Esophagus muscularis mucosa (tissue), 4 donors: ENCODE measurements at places on chromosomes 13 and 19.

GRCh38 chr19:10085641-10086590, at the start of gene SHFL:
Gene SHFL, plus strand, starts transcription at chr19:10086317. Its CDS starts 111 bp downstream, at chr19:10086428.
- no peaks in the 10 kb centered on the region for H3K4me1 ChIP-seq
- DNase-seq, result no peak
- peaks cover 6% of the 10 kb centered on the region for H3K36me3 ChIP-seq
- H3K27ac ChIP-seq, result peak within 1 kb of the TSS; percentile 89

DNA sequence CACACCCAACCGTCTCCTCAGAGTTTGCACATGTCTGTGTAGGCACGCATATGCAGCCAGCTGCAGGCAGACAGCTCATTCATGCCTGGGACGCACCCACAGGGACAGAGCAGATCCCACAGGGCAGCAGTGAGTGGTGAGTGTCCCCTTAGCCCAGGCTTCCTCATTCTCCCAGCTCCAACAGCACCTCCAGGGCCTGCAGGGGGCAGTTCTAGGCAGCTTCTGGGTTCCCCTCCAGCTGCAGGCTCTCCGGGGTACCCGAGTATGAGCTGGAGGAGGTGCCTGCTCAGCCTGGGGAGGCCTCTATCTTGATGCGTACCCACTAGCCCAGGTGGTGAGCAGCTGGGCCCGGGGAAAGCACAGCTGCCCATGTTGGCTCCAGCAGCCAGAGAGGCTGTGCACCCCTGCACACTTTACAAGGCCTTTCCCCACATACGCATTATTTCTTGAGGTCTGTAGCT, 1.3 kb upstream of the SHANK1 start:
- no peaks in the 10 kb centered on the region for H3K36me3 ChIP-seq
- peaks cover 29% of the 10 kb centered on the region for H3K4me1 ChIP-seq
- H3K27ac ChIP-seq, result no peak overlapping the region
- H3K27me3 ChIP-seq, result peaks cover 50% of the 10 kb centered on the region
- no peak overlapping the region for H3K4me3 ChIP-seq

- H3K36me3 ChIP-seq, result peaks cover 5% of the 10 kb centered on the region
- H3K4me3 ChIP-seq, result no peak overlapping the region
- no peak for DNase-seq
- H3K27ac ChIP-seq, result no peak overlapping the region
- peaks cover 3% of the 10 kb centered on the region for H3K4me1 ChIP-seq
Observed at GRCh38 chr13:49527123-49527522, 31.4 kb downstream of the PHF11 start.

DNA sequence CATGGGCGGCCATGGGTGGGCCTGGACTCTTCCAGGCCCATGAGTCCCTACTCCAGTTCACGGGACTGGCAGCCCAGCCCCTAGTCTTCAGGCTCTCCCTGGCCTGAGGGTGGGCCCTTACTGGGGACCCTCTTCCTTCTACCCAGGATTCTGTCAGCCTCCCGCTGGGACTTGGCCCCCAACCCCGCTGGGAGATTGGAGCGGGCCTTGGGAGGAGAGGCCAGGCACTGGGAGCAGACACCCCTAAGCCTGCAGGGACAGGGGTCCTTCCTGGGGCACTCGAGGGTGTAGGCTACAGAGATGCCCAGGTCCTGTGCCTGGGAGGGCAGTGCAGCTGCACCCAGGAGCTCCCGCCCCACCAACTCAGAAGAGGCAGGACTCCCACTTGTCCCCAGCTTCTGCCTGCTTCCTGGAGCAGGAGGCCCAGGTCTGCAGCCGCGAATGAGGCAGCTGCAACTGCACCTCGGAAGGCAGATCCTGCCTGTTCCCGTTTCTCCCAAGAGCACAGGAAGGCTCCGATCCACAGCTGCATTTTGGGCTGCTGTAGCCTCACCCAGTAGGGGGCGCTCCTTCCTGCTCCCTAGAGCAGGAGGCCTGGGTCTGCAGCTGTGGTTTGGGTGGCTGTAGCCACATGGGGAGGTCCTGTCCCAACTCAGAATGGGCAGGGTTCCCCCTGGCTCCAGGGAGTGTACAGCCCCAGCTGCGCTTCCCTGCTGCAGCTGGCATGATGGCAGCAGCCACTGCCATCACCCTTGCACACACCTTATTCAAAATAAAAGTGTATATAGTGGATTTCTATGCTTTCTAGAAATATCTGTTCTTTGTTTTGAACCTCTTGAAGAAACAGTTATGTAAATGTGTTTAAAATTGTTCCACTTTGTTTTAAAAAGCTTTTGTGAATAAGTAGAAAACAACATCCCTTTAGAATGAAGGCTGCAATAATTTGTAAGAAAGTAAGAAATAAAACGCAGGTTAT, 46.8 kb downstream of the TEX26 start:
- H3K36me3 ChIP-seq, result no peaks in the 10 kb centered on the region
- peak; percentile 90 for DNase-seq
- H3K27ac ChIP-seq, result no peak overlapping the region
- H3K4me3 ChIP-seq, result no peak overlapping the region
- no peaks in the 10 kb centered on the region for H3K27me3 ChIP-seq

DNA sequence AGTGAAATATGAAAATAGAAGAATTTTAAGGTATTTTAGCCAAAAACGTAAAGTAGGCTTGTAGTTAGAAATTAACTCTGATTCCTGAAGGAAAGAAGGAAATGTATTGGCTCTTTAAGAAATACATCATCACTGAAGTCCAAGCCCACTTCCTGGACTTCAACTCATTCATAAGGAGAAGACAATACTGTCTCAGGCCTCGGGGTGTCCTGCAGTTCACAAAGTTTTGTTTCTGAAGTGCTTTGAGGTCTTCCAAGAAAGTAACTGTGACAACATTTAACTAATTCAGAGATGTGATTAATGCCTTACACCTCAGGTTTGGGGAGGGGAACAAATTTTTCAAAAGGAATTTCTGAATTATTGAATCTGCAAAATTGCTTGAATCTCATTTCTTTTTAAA, 65.8 kb upstream of the STARD13 start:
- no peaks in the 10 kb centered on the region for H3K27me3 ChIP-seq
- H3K36me3 ChIP-seq, result no peaks in the 10 kb centered on the region
- H3K27ac ChIP-seq, result peak overlapping the region; percentile 93
- peak overlapping the region; percentile 95 for H3K4me3 ChIP-seq

GRCh38 chr13:106036870-106037269, 498.6 kb downstream of the EFNB2 start:
- H3K27me3 ChIP-seq, result no peaks in the 10 kb centered on the region
- H3K36me3 ChIP-seq, result no peaks in the 10 kb centered on the region
- no peak overlapping the region for H3K4me3 ChIP-seq
- no peak for DNase-seq
- H3K4me1 ChIP-seq, result no peaks in the 10 kb centered on the region

DNA sequence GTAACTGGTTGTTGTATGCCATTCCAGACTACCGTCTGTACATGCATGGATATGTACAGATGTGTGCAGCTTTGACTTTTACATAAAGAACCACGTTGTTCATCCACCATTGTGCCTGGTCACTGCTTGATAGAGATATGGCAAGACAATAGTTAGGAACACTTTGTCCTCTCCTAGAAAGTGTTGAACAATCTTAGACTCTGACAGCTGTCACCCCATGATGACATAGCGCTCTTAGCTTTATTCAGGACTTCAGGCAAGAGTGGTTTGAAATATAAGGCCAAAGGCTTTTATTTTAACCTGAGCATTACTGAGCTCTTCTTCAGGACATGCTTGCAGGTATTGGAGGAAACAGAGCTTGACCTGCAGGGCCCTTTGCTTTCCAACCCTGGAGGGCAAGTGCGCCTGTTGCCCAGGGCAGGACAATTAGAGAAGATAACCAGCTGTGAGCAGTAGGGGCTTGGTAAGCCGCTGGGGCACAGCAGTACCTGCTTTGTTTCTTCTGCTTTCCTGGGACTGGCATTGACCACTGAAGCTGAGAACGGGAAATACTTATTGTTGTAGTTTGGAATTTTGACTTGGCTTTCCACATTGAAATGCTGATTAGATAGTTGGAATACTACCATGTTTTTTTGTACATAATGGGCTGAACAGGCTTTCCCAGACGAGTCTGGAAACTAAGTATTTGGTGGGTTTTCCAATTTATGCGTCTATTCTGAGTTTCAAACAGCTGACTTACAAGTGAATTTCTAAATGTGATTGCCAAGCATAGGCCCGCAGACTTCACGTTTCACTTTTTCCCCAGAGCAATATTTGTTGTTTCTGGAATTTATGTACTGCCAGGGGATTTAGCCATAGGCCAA, 51.1 kb downstream of the GARRE1 start:
- peaks cover 31% of the 10 kb centered on the region for H3K4me1 ChIP-seq
- H3K36me3 ChIP-seq, result peaks cover 43% of the 10 kb centered on the region
- H3K27me3 ChIP-seq, result no peaks in the 10 kb centered on the region
- DNase-seq, result no peak
- H3K27ac ChIP-seq, result no peak overlapping the region
- H3K4me3 ChIP-seq, result no peak overlapping the region

DNA sequence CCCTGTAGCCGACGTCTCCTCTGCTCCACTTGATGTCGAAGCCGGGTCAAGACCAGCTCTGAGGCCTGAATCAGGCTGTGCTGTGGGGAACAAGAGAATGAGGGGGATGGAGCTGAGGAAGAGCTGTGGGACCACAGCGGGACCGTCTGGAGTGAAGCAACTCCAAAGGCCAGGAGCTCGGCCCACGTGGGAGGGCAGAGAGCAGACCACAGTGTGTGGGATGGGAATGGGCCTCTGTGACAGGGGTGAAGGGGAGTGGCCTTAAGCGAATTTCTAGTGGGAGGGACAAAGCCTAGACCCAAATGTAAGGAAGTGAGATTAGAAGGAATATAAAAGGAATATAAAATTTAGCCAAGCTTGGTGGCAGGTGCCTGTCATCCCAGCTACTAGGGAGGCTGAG, 3.8 kb upstream of the SLC8A2 start:
- peaks cover 31% of the 10 kb centered on the region for H3K4me1 ChIP-seq
